ENCODE measurements at places on chromosomes 11 and 22. TPM values are rescaled to one million over a fixed set of nuclear protein-coding genes. Genes with fewer than 3 reads are reported as not detected.

GRCh38 chr11:127818625-127819024, 768.7 kb downstream of the ETS1 start:
- DNase-seq, result no peak

DNA sequence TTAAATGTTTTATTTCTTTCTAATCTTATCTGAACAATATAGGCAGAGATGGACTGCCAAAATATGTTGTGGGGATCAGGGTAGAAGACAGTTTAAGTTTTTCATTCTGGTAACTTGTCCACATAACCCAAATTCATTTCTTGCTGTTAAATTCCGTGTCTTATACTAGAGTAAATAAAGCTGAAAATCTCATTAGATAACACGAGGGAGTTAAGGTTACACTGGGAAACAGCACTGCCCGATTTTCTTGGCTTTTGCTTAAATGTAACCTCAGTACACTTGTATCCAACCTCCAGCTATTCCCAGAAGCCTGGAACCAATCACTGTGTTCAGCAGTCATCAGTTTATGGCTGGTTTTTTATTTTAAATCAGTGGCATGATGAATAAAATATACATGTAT, 48.2 kb downstream of the MICAL3 start:
- DNase-seq, result no peak

The PPFIBP2 gene
- 7.5 TPM for total RNA-seq

The RIC3 gene
- total RNA-seq, result 10.2 TPM

The SLC25A18 gene
- total RNA-seq, result 0.08 TPM

GRCh38 chr11:8079111-8079675, 1.8 kb upstream of the TUB start:
- DNase-seq, result no peak

The KCNJ5 gene
- total RNA-seq, result 4.0 TPM

- DNase-seq, result no peak
These were observed 54.6 kb upstream of the WNT7B start for GRCh38 chr22:46031557-46031956.

The CCDC73 gene
- total RNA-seq, result 0.07 TPM

DNA sequence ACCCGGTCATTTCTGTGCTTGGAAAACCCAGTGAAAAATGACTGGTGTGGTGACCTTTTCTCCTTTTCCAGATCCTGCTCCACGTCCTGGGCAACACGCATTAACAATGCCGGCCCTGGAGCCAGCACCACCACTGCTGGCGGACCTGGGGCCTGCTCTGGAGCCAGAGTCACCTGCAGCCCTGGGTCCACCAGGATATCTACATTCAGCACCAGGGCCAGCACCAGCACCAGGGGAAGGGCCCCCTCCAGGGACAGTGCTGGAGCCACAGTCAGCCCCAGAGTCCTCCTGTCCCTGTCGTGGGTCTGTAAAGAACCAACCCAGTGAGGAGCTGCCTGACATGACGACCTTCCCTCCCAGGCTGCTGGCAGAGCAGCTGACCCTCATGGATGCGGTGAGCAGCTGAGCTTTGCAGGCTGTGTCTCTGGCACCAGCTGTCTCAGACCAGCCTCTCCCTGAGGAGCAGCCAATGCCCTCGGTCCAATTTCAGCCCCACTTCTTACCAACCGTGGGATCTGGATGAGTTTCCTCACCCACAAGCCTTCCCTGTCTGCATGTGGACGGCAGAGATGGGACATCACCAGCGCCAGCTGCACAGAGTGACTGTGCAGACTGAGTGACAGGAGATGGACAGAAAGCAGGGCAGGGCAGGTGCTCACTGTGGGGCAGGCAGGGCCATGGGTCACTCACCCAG, 1.9 kb downstream of the RGL4 start:
- DNase-seq, result no peak

DNA sequence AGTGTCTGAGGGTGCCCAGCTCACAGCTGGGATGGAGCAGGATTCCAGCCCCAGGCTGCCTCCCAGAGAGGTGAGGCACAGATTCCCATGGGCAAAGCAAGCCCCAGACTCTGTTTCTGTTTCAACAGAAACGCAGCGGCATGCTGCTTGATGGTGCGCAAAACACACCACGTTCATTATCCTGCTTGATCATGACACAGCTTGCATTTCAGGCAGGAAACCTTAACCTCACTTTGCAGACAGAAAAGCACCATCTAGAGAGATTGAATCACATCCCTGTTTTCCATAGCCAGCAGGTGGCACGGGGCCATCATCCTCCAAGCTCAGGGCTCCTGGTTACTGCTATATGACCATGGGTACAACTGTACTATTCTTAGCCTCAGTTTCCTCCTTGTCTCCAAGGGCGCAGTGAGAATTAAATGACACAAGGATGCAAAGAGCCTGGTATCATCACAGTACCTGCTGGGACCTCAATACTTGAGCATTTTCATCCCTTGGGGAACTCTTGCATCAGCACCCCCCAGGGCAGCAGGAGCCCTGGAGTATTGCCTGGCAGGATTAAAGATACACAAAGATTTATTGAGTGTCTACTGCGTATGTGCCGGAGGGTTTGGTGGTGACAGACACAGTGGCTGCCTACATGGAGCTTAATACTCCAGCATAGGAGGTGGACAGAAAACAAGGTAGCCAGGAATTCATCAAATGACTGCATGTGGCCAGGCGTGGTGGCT, 110.0 kb downstream of the TP53I11 start:
- no peak for DNase-seq
